ENCODE measurements at places on chromosomes 4 and X.

DNA sequence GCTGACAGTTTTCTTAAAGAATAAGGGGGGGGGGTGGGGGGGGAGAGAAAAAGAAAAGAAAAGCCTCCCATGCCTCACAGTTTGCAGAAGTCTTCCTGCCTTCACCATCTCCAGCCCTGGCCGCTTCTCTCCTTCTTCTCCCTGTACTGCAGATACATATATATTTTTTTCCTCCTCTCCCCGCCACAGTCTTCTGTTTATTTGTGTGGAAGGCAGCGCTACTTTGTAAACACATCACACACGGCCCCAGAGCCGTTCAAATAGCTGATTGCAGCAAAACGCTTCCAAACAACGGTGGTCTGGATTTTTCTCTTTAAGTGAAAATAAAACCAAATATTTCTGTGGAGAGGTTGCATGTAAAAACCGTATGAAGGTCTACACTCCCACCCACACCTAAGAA, 732 bp downstream of the NLGN4X start:
- no peak for DNase-seq

DNA sequence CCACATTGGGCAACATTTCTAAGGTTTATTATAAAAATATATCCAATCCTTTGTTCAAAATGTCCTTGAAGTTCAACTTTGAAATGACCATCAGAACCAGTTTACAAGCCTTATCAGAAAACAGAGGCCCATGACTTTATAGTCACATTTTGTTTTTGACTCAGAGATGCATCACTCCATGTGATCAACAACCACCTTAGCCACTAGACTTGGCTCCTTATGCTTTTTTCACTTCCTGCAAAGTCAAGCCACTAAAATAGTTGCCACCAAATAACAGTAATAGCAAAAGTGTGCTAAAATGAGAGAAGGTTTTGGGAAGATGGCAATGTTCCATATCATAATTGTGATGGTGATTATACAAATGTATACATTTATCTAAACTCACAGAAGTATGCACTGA, 181.7 kb downstream of the MAML3 start:
- DNase-seq, result no peak

DNA sequence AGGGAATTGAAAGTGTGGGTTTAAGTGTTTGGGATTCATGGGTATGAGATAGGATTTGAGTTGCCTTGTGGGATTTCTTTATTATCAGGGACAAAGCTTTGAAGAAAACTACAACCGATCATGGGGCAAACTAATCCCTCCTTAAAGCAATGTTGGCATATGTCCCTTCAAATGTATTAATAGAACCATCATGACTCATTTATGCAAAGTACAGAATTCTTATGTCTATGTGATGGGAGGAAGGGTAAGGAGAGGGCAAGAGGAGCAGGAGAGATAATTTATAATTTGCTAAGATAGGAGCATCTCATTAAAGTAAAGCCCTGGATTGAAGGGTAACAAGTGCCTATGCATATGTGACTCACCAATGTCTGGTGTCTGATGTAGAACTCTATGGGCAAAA, 94.2 kb downstream of the PHEX start:
- DNase-seq, result peak; percentile 25

DNA sequence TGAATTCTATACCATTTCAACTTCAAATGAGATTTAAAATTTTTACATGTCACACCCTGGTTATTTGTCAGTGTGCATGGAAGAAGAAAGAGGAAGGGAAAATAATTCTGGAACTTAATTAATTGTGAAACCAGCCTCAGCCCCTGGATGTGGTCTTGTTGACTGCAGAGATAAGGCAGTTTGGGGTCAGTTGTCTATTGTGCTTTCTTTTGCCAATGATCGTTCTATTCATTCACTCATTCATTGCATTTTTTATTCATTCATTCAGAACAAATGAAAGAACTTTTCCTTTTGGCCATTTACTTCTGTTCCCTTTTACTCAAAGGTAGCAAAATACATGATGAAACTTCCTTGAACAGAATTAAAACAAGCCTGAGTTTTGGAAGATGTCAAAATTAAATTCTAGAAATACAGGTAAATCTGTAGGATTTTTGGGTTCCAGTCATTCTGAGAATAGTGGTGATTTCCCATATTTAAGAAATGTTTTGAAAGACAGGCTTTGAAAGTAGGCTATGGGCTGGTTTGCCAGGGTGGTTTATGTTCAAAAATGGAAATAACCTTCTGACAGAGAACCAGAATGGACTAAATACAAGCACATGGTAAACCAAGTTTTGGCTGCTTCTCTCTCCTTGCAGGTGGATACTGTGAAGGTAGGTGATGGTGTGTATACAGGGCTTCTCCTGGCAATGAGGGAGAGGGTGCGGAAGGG, 35.7 kb downstream of the PARM1 start:
- DNase-seq, result no peak

GRCh38 chr4:17468619-17469221, 43.2 kb downstream of the QDPR start:
- peak; percentile 21 for DNase-seq

DNA sequence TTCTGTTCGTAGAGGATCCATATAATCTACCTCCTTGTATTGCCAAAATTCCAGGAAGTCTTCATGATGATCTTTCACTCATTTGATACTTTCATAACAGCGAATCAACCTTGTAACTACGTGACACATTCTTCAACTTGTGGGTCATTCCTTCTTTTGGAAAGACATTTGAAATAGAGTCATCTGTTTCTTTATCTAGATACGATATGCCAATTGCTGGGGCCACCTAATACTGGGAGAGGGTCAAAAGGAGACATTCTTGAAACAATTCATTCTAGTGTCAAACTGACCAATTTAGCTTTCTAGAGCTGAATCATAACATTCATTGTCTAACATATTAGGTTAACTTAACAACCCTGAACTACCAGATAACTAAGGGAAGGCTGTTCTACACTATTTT, 62.9 kb upstream of the SMAD1 start:
- DNase-seq, result no peak

GRCh38 chrX:10471418-10471817, 149.0 kb downstream of the MID1 start:
- no peak for DNase-seq

GRCh38 chr4:186882293-186882692, 158.6 kb upstream of the FAT1 start:
- DNase-seq, result no peak

DNA sequence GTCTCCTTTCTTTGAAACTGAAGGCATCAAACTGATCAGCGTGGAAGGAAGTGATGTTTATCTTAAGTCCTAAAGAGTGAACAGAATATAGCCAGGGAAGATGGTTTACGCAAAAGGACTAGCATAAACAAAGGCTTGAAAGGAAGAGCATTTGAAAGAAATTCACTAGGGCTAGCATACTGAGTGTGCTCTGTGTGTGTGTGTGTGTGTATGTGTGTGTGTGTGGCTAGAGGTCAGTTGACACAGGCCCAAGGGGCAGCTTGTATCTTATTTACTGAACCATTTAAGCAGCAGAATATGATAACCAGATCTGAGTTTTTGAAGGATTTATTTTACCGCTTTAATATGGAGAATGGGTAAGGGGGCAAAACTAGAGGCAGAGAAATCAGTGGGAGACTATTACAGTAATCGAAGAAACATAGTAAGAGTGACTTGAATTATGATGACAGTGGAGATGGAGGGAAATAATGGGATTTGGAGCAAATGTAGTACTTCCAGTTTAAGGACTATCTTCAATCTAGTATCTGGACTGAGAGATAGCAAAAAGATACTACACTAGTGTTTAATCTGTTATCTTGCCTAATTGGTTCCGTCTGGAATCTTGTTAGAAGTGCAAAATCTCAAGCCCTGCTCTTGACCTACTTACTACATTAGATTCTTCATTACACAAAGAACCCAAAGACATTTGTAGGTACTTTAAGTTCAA, 36.9 kb downstream of the CEP44 start:
- DNase-seq, result no peak

- DNase-seq, result no peak
Measured at GRCh38 chr4:174387721-174388120, 104.0 kb downstream of the CEP44 start.

GRCh38 chr4:44493924-44494323, 45.3 kb upstream of the KCTD8 start:
- peak; percentile 3 for DNase-seq

- DNase-seq, result no peak
Measured at GRCh38 chr4:22191565-22191964, 243.0 kb upstream of the KCNIP4 start.

- no peak for DNase-seq
Measured at GRCh38 chrX:148938348-148938747, 437.9 kb downstream of the AFF2 start.

DNA sequence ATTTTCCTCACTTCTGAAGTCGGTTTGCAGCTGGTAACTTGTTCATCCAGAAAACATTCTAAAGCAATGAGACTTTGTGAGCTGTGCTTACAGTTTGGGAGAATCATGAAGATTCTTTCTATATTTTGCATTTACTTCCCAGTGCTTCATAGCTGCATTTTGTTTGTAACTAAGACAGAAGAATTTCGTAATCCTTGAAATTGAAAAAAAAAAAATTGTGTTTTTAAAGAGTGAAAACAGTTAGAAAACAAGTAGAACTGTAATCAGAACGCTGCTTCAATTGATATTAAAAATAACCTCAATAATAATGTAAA, 392.4 kb downstream of the UNC5C start:
- no peak for DNase-seq

DNA sequence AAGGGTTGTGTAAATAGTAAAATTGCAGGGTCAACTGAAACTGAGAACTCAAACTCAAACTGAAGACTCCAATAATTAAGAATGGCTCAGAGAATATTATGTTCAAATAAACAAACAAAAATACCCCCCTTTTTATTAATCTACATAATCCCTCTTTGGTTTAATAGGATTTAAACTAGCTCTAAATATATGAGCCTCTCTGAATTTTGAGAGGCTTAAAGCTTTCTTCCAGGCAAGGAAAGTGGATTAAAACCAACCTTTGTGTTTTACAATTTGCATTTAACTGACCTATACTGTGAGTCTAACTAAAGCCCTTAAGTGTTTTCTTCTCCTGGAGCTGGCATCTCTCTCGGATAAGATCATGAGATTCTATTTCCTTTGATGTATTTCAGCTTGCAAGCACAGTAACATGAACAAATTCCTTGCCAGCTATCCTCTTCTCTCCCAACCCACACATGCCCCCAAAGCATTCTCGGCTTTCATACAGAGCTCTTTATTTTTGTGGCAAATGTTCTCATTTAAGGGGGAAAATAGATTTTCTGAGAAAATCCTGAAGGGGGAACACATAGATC, 1310.8 kb upstream of the AGA start:
- DNase-seq, result peak; percentile 0

- no peak for DNase-seq
Measured at GRCh38 chr4:1381944-1382541, 24.2 kb downstream of the NKX1-1 start.

- no peak for DNase-seq
Measured at GRCh38 chrX:118904218-118904617, 70.2 kb upstream of the LONRF3 start.

- peak; percentile 2 for DNase-seq
Measured at GRCh38 chrX:53831662-53832635, 145.4 kb upstream of the HUWE1 start.

GRCh38 chrX:55033429-55033828, 2.7 kb upstream of the ALAS2 start:
- no peak for DNase-seq

- DNase-seq, result peak; percentile 21
Measured at GRCh38 chrX:42485601-42486000, 292.4 kb downstream of the PPP1R2C start.

DNA sequence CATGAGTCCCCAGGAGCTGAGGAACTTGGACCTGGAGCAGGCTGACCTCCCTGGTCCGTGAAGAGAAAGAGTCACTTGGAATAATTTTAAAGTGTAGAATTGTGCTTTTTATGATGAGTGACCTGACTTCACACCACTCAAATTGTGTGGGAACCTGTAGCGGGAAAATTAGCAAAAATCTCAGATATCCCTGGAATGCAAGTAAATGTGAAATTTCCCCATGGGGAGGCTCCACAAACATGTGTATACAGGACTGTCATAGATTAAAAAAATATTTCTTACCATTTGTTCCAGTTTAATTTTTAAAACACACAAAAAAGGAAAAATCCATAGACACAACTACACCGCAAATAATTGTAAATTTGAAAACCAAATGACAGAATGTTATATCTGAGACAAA, 1079.6 kb upstream of the PABPC4L start:
- DNase-seq, result no peak

DNA sequence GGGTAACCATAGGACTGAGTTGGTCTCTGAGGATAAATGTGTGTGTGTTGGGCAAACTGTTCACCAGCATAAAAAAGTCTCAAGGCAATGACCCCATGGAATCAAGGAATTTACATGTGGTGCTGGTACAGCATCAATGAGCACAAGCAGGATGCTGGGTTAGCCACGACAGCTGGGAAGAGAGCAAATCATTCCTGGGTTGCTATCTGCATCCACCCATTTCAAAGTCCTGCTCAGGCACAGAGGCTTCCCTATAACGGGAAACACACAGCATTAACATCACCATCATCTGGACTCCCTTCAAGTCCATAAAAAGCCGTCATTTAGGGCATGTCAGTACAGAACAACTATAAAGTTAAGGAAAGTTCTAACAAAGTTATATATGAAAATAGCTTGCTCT, 41.6 kb downstream of the CCDC149 start:
- no peak for DNase-seq

GRCh38 chr4:72084587-72085011, 52.8 kb downstream of the NPFFR2 start:
- peak; percentile 57 for DNase-seq

DNA sequence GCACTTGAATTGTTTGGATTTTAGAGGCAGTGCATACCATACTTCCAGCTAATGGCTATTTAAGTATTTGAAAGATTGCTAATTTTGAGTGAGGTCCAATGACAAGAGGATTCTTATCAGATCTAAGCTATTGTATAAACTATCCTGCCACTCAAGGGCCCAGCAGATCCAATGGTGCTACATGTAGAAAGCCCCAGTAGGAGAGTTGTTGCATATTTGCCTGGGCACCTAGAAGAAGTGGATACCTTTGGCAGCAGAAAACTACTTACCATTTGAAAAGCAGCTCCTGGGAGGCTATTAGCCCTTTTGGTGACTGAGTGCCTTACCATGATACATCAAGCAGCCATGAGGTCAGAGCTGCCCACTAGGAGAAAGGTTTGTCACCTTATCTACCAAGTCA, 447.3 kb downstream of the C4orf33 start:
- no peak for DNase-seq

DNA sequence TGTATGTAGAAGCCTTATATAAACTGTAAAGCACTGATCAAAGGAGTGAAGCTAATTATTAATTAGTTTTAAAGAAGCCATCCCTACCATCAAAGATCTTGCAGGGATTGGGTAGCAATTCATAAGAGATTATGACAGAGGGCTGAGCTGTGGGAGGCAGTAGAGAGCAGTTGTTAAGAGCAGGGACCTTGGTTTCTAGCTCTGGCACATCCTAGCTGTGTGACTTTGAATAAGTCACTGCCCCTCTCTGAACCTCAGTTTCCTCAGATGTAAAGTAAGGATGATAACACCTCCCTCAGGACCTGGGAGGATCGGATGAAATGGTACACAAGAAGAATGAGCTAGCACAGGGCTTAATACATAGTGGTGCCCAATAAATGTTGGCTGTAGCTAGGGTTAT, 45.4 kb downstream of the APLN start:
- DNase-seq, result no peak
